ENCODE measurements at places on chromosomes 2 and 18. TPM values are rescaled to one million over a fixed set of nuclear protein-coding genes. Genes with fewer than 3 reads are reported as not detected.

- no peak for DNase-seq
These were observed 58.7 kb downstream of the STPG4 start for GRCh38 chr2:47096451-47096850.

DNA sequence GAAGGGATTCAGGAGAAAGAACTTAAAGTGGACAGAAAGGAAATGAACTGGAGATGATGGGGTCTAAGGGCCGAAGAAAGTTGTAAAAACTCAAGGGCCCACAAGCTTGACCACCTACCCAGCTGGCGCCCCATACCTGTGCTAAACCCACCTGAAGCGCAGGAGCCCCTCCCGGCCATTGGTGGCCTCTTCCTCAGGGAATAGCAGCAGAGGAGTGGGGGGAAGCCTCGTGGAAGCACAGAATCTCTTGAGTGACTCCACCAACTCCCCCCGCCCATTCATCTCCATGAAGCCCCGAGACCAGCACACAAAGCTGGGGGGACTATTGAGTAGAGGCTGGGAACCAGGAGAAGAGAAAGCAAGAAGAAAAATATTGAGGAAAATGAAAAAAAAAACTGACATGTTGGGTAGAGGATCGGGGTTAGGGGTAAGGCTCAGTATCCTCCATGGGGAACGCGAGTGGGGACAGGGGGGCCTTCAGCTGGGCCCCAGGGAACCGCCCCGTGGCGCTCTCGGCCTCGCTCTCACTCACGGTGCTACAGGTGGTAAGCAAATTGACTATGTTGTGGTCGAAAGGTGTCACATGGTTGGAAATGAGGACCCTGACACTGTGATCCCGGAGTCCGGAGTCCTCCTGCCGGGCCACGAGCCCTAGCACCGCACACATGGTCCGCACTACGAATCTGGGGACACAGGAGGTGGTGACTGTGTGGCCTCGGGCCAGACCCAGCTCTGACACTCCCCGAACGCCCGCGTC lies 728 bp downstream of the AUP1 start:
- no peak for DNase-seq

IL1RL2 gene
- total RNA-seq, result 0.70 TPM

DNA sequence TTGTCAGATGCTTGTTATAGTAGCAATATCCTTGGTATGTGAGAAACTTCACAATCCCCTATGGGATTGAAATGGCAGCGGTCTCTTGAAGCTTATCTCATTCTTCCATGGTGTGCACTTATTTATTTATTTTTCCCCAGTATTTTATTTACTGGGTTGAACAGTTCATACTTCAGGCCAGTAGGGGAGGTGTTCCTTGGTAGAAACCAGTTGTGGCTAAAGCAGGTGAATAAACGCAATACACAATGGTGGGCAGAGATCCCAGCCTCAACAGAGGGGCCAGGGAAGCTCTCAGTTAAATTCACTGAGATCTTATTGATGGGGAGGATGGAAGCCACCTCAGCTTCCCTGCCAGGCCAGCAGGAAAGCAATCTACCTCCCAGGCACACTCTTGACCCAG lies 93.7 kb upstream of the SRD5A2 start:
- no peak for DNase-seq

GRCh38 chr18:52287151-52287550 lies 52.8 kb upstream of the DCC start:
- DNase-seq, result no peak

GRCh38 chr18:75070625-75071483 lies 138.1 kb downstream of the PTGR3 start:
- no peak for DNase-seq

All from uterus (tissue), 4 donors.